ENCODE measurements at places on chromosomes 4 and X. TPM values are rescaled to one million over a fixed set of nuclear protein-coding genes. Genes with fewer than 3 reads are reported as not detected.

MCUB gene
- 3.4 TPM for total RNA-seq

DAPP1 gene
- total RNA-seq: 0.98 TPM

GAGE13 gene
- total RNA-seq: not detected

NEUROG2 gene
- not detected for total RNA-seq

ARHGEF38 gene
- not detected for total RNA-seq

ATG4A gene
- 18.3 TPM for total RNA-seq

EFHC2 gene
- not detected for total RNA-seq

RHOXF2B gene
- not detected for total RNA-seq

SH3TC1 gene
- total RNA-seq: 4.7 TPM

CLGN gene
- total RNA-seq: not detected

LRRC66 gene
- total RNA-seq: 0.33 TPM

HTR2C gene
- total RNA-seq: not detected

GPR173 gene
- not detected for total RNA-seq

PCDH18 gene
- 7.2 TPM for total RNA-seq

HSD17B13 gene
- total RNA-seq: 0.41 TPM

GABRQ gene
- total RNA-seq: not detected

TLR10 gene
- not detected for total RNA-seq

AWAT2 gene
- total RNA-seq: not detected

ZAR1 gene
- not detected for total RNA-seq

CSN1S1 gene
- not detected for total RNA-seq

NONO gene
- total RNA-seq: 101 TPM

LINC00632 gene
- total RNA-seq: 6.0 TPM

SNCA gene
- total RNA-seq: not detected

ADGRL3 gene
- total RNA-seq: 1.2 TPM

MAGIX gene
- total RNA-seq: 5.6 TPM

ASB5 gene
- 284 TPM for total RNA-seq

SHOX gene
- total RNA-seq: 0.29 TPM

DUX4 gene
- not detected for total RNA-seq

ERVMER34-1 gene
- not detected for total RNA-seq

USP26 gene
- total RNA-seq: not detected

INTS6L gene
- total RNA-seq: 0.19 TPM

PAK3 gene
- total RNA-seq: 0.29 TPM
